ENCODE measurements at places on chromosomes 3 and 15. TPM values are rescaled to one million over a fixed set of nuclear protein-coding genes. Genes with fewer than 3 reads are reported as not detected.

The DUOXA1 gene
- total RNA-seq: not detected

DNA sequence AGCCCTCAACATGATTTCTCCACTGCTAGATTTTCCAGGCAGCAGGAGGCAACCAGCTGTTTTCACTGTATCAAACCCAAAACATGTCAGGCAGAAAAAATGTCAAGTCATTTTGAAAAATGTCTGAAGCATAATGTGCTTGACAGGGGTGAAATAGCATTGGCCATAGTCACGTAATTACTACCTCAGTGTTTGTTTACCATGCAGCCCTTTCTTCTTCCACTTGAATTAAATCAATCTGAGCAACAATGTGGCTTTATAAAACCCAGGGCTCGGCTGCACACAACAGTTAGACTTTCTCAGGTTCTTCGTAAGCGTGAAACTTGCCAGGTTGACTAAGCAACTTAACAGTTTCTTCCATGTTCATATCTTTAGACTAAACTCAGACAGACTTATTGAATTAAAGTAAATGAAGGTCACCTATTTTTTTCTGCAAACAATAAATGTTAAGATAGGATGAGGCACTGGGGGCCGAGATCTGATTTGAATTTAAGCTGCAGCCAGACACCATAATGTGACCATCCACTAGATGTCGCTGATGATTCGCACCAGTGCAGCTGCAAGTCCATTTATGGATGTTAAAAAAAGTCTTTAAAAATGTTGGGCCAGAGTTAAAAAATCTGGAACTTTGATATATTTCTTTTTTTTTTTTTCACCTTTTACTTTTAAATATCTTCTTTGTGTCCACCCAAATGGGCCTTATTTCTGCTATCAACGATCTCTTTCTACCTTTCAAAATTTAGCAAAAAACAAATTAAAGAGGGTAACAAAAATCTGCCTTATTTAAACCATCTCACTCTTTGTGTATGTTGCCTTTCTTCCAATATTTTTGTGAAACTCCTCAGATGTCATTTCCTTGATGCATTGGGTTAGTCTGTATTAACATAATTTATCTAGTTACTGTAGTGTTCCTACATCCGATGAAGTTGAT is 305.9 kb downstream of the CACNA2D3 start:
- DNase-seq: peak; percentile 53

GRCh38 chr3:179072100-179072438 is 460 bp upstream of the ZMAT3 start:
- no peak for DNase-seq

DNA sequence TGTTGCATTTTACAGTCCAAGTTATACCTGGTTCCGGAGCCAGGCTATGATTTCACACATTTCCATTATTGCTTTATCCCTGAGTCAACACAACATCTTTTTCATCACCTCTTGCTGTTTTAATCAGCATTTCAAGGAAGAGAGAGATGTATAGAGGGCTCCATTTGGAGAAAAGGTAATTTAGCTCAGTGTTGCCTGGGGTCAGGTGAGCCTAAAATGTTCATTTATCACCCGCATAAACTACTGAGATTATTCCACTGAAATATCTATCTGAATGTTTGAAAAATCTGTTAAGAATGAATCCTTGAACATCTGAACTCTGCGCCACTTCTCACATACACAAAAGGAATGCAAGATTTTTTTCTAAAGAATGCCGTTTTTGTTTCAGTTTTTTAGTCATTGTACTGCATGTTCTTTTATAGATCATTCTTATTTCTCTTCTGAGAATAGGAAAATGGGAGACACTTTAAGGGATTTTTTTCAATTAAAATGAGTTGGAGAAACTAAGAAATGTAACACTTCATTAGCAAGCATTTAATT is 51.5 kb upstream of the AGTR1 start:
- no peak for DNase-seq

The LYSMD4 gene
- total RNA-seq: 1.1 TPM

DNA sequence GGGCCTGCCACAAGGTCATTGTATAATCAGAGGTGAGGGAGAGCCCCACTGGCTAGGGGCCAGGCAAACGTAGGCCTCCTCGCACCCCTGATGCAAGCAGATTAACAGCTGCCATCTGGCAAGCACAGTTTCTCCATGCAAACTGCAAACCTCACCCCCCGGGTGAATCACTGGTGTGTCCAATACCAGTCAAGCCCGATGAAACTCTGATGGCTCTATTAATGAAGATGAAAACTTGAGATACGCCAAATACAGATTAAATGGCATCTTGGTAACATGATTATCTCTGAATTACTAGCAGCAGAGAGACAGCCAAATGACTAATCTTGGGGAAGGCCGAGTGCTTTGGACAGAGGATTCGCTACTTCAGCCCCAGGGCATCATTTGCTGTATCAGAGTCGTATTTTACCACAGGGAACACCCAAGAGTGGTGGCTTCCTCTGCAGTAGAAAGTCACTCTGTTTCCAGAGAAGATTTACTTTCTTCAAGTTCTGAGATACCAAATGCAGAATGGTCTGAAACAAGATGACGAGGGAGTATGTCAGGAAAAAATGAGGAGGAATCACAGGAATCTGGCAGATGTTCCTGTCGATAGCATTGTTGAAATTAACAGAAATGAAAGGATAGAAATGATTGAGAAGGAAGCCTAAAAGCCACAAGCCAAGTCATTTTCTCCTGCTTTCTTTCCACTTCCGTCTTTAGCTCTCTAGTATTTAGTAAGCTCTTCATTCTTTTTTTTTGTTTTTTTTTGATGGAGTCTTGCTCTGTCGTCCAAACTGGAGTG is 96.2 kb upstream of the NR2F2 start:
- DNase-seq: no peak

GRCh38 chr3:141421639-141422319 is 53.5 kb downstream of the ZBTB38 start:
- no peak for DNase-seq

The SEMA3F gene
- 36.1 TPM for total RNA-seq

The LCMT2 gene
- 8.3 TPM for total RNA-seq

- DNase-seq: no peak
These were observed 122.1 kb downstream of the AQP9 start for GRCh38 chr15:58260205-58260724.

DNA sequence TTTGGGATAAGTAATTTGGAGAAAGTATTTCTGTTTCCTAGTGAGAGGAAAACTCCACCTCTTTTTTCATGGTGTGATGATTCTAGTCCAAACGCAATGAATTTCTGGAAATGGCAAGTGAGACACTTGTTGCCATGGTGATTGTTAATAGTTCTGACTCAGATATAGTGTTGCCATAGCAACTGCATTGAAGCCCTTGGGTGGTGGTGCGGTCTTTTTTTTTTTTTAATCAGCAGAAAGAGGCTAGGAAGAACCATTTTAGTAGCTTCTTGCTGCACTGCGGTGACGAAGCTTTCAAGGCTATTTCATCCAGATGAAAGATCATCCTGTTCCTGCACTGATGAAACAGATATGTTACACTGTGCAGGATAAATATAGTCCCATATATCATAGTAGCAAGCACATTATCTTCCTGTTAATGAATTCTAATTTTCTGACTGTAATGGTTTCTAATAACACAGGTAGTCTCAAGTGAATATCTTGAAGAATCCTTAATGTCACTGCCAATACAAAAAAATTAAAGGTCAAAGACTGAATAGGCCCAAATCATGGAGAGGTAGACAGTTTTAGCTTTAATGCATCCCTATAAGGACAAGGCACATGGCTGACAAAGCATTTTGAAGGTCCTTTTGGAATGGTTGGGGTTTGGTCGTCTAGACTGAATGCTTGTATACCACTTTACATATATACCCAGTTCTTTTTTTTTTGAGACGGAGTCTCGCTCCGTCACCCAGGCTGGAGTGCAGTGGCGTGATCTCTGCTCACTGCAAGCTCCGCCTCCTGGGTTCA is 125.1 kb upstream of the ZBTB20 start:
- peak; percentile 25 for DNase-seq

- DNase-seq: no peak
These were observed 47.0 kb downstream of the OXNAD1 start for GRCh38 chr3:16311960-16312451.

DNA sequence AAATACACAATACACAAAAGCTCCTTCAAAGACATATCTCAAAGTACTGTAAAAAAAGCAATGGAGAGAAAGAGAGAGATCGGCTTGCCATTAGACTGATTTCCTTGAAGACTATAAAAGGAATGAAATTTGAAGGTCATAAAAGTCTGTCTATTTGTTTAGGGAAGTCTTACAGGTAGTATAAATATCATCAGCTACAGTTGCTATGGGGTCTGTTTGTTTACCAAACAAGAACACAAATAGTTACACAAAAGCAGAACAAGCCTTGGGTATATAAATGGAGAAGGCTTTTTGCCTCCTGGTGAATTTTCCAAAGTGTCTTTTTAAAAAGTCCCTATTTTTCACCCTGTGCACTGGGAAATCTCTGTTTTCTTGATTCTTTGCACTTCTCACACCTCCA is 552.3 kb downstream of the FOXP1 start:
- no peak for DNase-seq

The SAMMSON gene
- total RNA-seq: 0.78 TPM

DNA sequence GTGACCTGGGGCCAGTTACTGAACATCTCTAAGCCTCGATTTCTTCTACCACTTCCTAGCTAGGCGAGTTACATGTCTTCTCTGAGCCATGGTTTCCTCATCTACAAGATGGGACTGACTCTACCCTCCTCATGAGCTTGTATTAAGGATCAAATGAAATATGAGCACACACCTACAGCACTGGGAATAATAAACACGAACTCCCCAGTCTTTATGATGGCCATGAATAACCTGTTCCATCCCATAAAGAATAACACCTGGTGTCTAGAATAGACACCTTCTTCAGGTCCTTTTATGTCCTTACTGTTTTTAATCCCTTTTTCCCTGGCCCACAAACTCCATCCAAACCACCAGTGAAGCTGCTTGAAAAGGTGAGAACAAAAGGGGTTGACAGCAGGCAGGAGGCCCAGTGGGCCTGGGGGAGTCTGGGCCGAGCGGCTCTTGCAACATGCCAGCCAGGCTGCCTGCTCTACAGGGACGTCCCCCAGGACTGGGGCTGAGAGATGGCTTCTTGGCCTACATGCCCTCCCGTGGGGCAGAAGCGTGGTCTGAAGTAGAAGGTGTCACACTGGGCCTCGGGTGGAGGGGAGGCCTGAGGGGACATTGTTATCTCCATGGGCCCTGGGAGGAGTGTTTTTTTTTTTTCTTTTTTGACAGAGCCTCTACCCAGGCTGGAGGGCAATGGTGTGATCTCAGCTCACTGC is 178.2 kb downstream of the RAB11A start:
- no peak for DNase-seq

DNA sequence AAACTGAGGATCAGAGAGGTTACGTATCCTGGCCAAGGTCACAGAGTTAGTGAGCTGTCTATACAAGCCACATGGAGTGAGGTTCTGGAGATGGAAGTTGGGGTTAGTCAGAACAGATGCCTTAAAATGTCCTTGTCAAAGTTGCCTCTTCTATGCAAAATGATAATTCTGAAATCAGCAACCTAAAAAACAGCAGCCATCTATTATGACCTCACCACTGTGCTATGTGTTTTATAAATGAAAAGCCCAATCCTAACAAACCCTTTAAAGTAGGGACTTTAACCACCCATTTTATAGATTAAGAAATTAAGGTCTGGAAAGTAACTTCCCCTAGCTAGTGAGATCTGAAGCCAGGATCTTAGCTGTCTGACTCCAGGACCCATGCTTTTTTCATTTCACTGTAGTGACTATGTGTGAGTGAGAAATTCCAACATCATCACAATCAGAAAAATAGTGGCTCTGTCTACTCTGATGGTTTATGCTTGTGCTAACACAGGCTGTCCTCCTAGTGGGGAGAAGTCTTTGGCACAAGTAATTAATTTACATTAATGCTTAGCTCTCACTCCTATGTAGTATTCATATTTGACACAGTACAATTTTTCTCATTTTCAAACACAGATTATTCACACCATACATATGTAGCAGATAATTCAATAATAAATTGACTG is 143.6 kb downstream of the ANO10 start:
- DNase-seq: no peak

The PIERCE2 gene
- total RNA-seq: 20.4 TPM

- no peak for DNase-seq
These were observed 185.8 kb upstream of the DCBLD2 start for GRCh38 chr3:99087277-99087676.

The FGF7 gene
- not detected for total RNA-seq

The MASP1 gene
- total RNA-seq: not detected

The SLC15A2 gene
- total RNA-seq: not detected

DNA sequence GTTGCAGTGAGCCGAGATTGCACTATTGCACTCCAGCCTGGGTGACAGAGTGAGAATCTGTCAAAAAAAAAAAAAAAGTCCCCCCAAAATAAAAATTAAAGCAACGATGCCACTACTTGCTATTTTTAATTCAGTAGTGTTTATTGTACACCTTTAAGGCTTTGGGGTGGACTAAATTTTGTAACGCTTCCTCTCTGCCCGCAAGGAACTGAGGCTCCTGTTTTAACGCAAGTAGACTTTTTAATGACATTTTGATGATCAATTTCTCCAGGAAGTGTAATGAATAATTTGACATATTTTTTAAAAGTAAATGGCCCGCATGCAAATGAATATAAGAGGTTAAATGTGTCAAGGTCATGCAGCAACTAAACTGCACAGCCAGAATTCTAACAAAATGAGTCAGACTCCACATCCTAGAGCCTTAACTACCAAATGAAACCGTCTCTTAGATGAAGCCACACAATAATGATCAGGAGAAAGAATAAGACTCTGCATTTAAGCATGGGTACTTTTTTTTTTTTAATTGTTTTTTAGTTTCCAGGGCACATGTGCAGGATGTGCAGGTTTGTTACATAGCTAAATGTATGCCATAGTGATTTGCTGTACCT is 96.8 kb upstream of the LMOD3 start:
- no peak for DNase-seq

The PLSCR5 gene
- not detected for total RNA-seq

The SOX2 gene
- total RNA-seq: not detected

The PDZRN3 gene
- 44.8 TPM for total RNA-seq

GRCh38 chr3:146529021-146529420 is 15.4 kb downstream of the PLSCR1 start:
- no peak for DNase-seq

Measured in Caki2 (cell line).